ENCODE measurements at places on chromosomes 3 and 15.

- DNase-seq, result no peak
Measured at GRCh38 chr3:51937014-51937413, 4.7 kb downstream of the RRP9 start.

GRCh38 chr3:169390741-169391305 lies 272.7 kb downstream of the MECOM start:
- no peak for DNase-seq

GRCh38 chr3:54087581-54088410 lies 34.6 kb upstream of the CACNA2D3 start:
- no peak for DNase-seq

DNA sequence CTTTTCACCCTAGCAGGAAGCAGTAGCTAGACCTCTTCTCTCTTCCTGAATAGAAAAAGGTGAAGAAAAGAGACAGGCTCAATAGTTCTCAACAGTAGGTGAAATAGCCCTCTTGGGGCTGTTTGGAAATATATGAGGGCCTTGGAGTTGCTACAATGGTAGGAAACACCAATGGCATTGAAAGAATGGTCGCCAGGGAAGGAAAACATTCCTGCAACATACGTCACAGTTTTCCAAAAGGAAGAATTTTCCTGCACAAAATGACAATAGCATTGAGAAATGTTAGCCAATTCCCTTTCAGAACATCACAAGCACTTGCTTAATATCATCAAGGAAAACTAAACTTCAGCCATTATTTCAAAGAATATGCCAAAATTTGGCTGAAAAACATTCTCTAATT lies 484.5 kb downstream of the IGSF11 start:
- DNase-seq, result no peak

GRCh38 chr3:25631989-25632388 lies 32.7 kb downstream of the TOP2B start:
- no peak for DNase-seq

- DNase-seq, result no peak
Measured at GRCh38 chr15:48537271-48538113, 108.0 kb downstream of the FBN1 start.

DNA sequence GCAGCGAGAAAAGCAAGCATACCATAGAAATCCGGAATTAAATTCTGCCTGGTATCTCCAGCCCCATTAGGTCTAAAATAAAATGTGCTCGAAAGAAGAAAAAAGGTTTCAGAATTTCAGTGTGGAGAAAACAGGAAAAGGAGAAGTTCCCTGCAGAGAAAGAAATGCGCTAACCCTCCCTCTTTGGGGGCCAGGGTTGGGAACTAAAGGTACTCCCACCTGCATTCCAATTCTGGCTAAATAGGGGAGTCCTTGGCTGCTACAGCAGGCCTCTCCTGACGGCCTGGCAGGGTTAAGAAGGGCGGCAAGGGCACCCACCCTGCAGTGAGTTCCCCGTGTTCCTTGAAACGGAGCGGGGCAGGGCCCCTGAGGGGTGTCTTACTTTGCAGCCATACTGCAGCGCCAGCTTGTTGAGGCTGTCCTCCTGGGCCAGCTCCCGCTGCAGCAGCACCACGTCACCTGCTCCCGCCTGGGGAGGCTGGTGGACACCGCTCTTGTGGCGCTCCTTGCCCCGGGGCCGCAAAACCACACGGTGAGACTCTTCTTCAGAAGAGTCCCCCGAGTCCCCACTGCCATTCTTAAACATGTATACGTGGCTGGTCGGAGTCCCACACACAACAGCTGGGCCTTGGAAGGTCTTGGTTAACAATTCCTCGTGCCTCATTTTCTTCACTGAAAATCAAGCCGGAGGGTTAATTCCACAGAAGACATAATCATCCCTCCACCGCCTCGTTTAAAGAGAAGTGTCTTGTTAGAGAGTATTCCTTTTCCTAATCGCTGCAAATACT lies 1.7 kb downstream of the LYSMD4 start:
- no peak for DNase-seq

DNA sequence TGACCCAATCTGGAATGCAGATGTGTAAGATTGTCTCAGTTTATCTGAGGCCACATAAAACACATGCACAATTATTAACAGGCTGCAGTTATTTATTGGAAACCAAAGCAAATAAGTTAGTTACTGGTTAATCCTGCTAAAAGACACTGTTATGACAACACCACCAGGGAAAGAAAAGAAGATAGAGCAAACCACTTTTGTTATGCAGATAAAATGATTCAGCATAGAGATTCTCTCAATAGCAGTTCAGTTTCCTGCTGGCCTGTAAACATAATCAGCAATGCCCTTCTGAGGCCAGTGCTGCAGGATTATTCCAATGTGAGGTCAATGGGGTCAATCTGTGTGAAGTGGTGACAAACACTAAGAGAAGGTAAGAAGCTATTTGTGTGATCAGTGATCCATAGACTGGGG lies 244.4 kb downstream of the ZBTB20 start:
- no peak for DNase-seq

DNA sequence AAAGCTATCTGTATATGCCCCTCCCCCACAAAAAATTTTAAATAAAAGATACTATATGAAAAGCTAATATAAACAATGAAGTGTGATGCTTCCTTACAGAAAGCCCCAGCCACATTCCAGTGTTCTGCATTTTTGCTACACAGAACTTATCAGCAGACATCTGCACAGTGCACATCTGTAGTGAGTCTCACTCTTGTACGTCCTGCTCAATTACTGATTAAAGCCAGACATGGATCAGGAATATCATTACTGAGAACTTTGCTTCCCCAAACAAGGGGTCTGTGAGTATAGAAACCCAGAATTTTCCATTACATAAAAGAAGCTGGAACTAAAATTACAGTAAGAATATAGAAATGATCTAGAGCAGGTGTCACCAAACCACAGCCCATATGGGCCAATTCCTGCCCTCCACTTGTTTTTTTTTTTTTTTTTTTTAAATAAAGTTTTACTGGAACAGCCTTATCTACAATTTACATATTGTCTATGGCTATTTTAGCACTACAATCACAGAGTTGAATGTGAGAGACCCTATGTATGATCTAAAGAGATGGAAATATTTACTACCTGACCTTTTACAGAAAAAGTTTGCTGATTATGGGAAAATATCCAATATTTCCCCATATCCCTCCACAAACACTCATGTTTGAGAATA lies 45.7 kb downstream of the UBP1 start:
- no peak for DNase-seq

DNA sequence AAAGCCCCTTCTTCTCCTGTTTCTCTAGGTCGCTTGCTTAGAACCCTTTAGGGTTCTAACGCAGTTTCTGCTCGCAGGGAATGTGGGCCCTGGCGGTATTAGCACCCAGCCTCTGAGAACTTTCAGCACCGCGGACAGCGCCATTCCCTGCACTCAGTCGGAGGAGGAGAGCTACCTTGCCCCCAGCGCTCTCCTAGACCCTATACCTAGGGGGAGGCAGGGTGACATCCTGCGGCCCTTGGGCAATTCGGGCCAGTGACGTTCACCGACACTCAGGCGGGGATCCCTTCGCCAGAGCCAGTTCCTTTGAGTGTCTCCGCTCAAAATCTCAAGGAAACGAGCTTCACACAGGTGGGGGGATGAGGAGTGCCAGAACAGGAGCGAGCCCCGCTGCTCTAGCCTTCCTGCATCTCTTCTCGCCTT lies 1.3 kb downstream of the SLC7A14 start:
- no peak for DNase-seq

DNA sequence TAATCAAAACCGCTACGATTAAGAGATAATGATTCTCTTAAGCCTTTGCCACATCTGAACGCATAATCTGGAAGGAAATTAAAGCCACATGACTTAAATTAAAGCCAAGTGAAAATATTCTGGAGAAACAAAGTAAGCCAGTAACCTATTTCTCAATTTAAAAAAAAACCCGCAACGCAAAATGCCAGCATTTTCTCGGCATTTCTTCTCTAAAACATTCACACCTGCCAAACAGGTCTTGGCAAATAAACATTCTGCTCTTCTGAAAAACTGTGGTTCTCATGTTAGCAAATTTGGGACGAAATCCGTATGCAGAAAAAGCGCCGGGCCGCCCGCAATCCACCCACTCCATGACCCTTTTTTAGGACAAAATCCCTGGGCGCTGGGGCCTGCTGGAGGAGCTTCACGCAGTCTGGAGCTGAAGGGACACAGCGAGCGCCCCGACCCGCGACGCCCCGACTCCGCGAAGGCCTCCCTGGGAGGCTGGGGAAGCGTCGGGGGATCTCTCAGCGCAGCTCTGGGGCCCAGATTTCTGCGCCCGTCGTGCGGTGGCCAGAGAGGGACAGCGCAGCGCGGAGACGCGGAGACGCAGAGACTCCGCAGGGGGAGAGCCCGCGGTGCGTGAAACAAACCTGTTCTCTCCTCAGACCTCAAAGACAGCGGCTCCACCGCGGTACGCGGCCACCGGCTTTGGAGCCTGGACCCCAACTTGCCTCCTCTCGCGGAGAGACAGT lies 471 bp downstream of the NKIRAS1 start:
- no peak for DNase-seq

DNA sequence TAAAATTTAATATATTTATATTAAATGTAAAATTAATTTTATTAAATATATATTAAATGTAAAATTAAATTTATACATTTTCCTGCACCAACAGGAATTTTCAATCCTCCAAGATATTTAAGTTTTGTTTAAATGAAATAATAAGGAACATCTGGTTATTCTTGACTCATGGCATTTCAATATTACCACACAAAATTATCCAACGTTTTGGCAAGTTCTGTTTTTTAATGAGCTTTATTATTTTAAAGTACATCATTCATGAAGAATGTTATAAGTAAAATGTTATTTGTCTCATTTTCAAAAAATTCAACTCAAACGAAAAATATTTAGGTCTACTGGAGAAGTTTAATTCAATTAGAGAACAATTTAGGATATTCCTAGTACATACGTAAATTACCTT lies 811.4 kb downstream of the NAALADL2 start:
- no peak for DNase-seq

GRCh38 chr15:67999320-68000100 lies 54.6 kb upstream of the PIAS1 start:
- no peak for DNase-seq
